Hematopoietic multipotent progenitor cell treated with erythropoietin and hydrocortisone succinate and interleukin-3 and kit ligand, for 15 days (in vitro differentiated cells): ENCODE measurements at places on chromosomes 3 and 15.

DNA sequence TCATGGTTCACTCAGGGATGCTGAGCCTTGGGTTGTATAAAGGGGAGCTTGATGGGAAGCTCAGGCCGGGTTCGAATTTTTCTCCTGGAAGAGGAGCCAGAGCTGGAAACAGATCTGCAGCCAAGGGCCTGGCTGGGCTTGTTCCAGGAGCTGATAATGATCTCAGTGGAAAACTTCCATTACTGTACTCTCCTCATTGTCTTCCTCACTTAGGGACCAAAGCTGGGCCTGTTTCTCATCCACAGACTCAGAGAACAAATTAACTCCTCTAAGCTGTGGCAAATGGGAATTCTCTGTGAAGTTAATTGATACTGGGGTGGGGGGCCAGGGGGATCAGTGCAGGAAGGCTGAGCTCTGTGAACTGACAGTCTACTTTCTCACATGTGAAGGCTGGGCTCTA lies 92.0 kb downstream of the PRICKLE2 start:
- DNase-seq: no peak

- no peak for DNase-seq
Observed at GRCh38 chr15:39471785-39472574, 108.9 kb upstream of the THBS1 start.

- DNase-seq: no peak
Observed at GRCh38 chr3:153349108-153349499, 187.1 kb downstream of the RAP2B start.

DNA sequence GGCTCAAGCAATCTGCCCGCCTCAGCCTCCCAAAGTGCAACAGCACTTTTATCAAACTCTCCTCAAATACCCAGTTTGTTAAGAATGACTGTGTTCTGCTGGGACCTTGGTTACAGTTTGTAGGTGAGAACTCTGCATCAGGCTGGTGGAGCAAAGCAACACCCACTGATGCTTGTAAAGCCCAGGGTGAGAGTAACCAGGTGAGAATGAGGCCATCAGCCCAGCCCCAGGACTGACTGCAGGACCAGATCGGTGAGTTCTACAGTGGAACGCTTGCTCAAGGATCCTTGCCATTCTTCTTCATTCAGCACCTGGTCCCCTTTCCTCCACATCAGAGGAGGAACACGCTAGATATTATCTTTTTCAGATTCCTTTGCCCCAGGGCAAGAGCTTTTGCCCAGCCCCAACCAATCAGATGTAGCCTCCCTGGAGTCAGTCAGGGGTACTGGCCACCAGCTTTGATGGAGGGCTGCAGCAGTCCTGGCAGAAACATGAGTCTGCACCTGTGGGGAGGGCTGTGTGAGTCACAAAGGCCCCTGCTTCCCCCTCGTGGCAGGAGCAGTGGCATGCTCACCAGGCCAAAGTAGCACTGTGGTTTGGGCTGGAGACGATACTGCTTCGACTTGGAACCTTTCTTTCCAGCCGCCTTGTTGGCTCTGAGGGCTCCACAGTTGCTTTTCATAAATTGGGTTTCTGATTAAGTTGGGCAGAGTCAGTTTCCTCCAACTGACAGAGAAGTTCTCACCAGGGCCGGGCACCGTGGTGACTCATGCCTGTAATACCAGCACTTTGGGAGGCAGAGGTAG lies 3.5 kb upstream of the SHISA5 start:
- peak; percentile 71 for DNase-seq

- DNase-seq: no peak
Observed at GRCh38 chr3:126119008-126119675, 35.2 kb upstream of the SLC41A3 start.

GRCh38 chr3:160746976-160747375 lies 9.1 kb upstream of the PPM1L start:
- DNase-seq: no peak

DNA sequence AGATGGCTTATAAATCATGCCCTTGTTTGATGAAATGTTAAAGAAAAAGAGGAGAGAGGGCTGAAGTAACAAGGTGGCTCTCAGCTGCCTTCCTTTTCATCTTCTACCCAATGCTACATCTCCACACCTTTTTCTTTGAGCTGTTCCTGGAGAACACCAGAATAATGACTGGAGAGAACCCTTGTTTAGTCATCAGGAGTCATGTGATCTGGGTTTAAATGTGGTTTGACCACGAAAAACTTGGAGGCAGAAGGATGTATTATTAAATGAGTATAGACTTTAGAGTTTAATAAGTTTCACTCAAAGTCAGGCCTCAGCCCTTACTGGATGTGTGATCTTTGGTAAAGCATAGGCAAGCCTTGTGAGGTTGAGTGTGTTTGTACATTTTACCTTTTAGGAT lies 230.3 kb upstream of the TBL1XR1 start:
- no peak for DNase-seq

DNA sequence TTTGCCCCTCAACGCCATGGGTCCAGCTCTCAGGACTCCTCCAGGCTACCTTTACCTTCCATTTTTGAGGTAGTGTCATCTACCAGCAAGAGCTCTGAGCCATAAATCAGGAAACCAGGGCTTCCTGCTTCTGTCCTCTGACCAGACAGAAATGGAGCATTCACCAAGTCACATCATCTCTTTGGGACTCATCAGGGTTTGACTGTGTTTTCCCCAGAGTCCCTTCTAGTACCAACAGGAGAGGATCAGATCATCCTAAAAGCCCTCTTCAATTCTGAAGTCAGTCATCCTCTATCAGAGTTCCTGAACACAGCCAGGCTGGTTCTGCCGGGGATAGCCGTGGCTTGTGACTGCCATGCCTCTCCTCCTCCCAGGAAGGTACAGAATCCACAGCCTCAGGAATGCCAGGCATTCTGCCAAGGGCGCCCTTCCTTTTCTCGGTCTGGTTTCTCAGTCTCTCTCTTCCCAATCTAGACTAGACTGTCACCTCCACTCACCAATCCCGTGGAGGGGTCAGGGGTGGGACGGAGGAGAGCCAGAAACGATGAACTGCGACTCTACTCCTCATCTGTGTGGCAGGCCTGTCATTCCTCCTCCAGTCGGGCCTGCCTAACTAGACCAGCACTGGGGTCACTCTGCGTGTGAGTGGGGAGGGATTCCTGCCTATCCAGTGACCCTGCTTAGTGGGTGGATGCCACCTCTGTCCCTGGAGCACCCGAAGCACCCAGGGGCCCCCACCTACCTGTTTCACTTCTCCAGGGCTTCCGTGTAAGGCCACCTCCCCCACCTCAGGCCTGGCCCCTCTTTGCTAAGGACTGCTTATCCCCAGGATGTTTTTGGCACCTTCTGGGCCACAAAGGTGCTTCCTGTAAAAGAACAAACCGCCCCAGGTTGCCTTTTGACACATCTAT lies 30.9 kb downstream of the CCNL1 start:
- no peak for DNase-seq

GRCh38 chr15:84857418-84858004 lies 27.0 kb upstream of the SLC28A1 start:
- no peak for DNase-seq

GRCh38 chr15:42111924-42112323 lies 17.6 kb upstream of the PLA2G4D start:
- no peak for DNase-seq

- DNase-seq: no peak
Observed at GRCh38 chr3:53303549-53303948, 43.8 kb downstream of the DCP1A start.

DNA sequence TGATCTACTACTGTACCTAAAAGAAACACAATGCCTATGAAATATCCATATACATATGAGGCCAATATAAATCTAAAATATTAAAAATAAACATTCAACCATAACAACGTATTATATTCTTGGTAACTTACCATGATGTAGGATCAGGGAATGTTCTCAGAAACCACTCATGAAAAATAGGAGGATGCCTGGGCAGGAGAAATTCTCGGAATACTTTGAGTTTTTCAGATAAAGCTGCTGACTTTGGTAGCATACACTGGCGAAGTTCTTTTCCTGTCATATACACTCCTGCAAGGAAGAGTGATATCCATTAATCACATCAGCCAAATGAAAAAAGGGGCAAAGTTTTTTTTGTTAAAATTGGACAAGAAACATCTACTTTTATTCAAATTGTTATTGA lies 11.3 kb upstream of the XRN1 start:
- no peak for DNase-seq

DNA sequence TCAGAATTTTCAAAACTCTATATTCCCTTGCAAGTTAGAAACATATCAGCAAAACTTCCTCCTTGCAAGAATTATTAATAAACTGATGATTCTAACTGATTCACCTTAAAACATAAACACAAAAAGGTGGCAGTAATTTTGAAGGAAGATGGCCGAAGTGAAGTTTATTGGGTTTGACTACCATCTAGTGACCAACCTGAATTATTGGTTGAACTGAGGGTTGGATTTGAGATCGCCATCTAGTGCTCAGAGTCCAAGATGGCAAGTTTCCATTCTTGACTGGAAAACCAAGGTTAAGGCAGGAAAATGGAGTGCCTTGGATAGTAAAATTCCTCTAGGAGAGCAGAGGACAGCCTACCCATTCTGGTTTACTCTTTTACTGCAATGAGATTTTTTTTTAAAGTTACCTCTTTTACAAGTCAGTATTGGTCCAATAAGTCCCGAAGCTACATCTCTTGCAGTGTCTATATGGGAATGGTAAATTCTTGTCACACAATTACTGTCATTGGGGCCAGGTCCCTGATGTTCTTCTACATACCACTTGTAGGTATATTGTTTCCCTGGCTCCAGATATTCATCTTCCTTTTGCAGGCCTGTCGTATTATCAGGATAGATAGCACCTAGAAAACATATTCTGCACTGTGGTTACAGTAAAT lies 51.6 kb upstream of the CP start:
- DNase-seq: peak; percentile 69
